ENCODE measurements at places on chromosomes 16 and 17.
A peak's percentile ranks its signal among the peaks of the same experiment; 100 is the strongest.

DNA sequence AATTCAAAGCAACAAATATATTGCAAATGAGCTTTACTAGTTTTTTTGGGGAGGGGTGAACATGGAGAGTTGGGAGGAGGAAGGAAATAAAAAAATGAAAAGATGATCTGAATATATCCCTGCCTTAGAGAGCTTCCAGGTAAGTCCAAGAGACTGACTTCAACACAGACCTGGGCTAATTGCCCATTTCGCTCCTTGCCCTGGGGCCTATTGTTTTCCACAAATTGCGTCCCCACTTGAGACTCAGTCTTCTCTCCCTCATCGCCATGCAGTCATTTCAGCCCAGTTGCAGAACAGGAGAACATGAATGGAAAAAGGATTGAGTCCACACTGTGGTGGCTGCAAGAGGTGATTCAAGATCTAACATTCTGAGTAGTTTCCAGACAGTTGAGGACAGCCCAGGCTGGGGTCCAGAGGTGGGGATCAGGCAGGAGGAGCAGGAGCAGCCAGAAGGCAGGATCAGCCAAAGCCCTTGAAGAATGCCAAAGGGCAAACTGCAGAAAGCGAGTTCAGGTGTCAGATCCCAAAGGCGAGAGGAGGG, 21.6 kb upstream of the TOB1 start:
- no peak for DNase-seq

GRCh38 chr16:72787514-72788268, 260.2 kb downstream of the ZFHX3 start:
- DNase-seq: no peak

- no peak for DNase-seq
Observed at GRCh38 chr17:41505809-41506767, 676 bp upstream of the KRT13 start.

- no peak for DNase-seq
Observed at GRCh38 chr17:64492481-64493109, 4.3 kb downstream of the POLG2 start.

DNA sequence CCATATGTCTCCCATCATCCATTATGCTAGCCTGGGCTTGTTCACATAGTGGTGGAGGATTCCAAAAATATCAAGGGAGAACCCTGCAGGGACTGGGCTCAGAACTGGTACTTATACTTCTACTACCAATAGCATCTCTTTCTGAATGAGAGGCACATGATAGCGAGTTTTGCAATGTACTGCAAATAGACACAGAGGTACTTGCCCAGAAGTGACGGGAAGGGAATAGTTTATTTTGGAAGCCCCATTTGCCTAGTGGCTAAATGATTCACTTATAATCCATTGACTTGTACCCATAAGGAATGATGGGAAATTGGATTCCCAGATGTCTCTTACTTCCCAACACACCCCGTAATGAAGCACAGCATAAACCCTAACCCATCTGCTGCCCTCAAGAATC, 124.8 kb upstream of the ERCC4 start:
- DNase-seq: no peak

- DNase-seq: no peak
Observed at GRCh38 chr17:2363318-2363717, 26.0 kb downstream of the SGSM2 start.

- DNase-seq: no peak
Observed at GRCh38 chr16:48101069-48101674, 54.6 kb downstream of the ABCC12 start.

- DNase-seq: no peak
Observed at GRCh38 chr16:1505073-1505844, 12.1 kb downstream of the TELO2 start.

- no peak for DNase-seq
Observed at GRCh38 chr17:74123866-74124444, 79.5 kb upstream of the RPL38 start.

DNA sequence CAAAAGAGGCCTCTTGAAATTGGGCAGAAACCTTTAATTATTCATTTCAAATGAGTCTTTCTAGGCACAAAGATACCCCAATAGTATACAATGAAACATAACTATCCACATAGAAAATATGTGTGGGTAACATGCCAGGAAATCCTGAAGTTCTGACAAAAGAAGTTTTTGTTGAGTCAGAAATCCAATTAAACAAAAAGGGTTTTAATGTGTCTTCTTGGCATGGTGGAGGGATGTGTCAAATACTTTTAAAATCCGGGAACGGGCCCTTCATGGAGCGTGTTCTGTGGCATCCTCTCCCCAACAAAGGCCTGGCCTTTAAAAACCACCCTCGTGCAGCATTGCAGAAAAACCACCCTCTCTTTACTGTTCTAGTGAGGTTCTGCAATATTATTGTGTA, 14.2 kb downstream of the CDRT4 start:
- no peak for DNase-seq

DNA sequence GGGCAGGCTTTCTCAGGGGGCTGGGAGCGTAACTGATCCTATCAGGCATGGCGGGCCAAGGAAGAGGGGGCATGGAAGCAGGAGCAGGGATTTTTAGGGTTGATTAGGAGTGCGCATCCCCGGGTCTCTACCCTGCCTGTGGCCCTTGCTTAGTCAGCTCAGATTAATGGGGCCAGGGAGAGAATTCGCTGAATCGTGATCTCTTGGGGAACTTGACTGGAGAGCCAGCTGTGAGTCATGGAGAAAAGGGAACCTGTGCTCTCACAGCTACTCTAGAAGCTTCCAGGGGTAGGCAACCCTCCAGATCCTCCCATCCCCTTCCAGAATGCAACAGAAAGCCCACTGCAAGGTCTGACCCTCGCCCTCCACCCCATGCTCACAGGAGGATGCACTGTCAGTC, 3.6 kb downstream of the FOXN1 start:
- no peak for DNase-seq

GRCh38 chr16:88367560-88367959, 15.2 kb upstream of the ZNF469 start:
- no peak for DNase-seq

- no peak for DNase-seq
Observed at GRCh38 chr17:28912938-28913333, 10.1 kb upstream of the DHRS13 start.

- no peak for DNase-seq
Observed at GRCh38 chr17:732902-733720, 715 bp downstream of the TLCD3A start.

GRCh38 chr17:65674246-65675045, 113.0 kb upstream of the AXIN2 start:
- no peak for DNase-seq

DNA sequence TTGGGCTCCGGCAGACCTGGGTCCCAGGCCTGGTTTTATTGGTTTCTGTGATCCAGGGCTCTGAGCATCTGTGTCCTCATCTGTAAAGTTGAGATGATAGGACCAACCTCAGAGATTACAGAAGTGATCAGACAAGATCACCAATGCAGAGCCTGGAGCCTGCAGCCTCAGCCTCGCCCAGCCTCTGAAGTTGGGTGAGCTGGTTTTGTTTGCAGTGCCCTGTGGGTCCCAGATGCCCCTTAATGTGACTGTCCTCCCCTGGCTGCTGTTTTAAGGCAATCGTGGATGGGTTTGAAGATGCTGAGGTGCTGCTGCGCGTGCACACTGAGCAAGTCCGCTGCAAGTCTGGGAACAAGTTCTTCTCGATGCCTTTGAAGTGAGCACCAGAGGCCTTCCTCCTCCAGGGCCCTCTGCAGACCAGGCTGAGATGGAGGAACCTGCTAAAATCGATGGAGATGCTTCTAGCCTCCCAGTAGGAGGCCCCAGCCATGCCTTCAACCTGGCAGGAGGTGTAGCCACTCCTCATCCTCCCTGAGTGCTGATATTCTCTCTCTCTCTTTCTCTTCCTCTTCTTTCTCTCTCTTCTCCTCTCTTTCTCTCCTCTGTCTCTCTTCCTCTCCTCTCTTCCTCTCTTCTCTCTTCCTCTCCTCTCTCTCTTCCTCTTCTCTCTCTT, 5.6 kb upstream of the MMP15 start:
- no peak for DNase-seq

- DNase-seq: no peak
Observed at GRCh38 chr16:1024138-1024537, 42.6 kb downstream of the SOX8 start.

- DNase-seq: no peak
Observed at GRCh38 chr16:78389009-78389498, 289.6 kb downstream of the WWOX start.

- no peak for DNase-seq
Observed at GRCh38 chr17:28741358-28742349, 2.2 kb upstream of the TRAF4 start.

GRCh38 chr17:34156741-34157589, 98.1 kb upstream of the CCL2 start:
- no peak for DNase-seq

DNA sequence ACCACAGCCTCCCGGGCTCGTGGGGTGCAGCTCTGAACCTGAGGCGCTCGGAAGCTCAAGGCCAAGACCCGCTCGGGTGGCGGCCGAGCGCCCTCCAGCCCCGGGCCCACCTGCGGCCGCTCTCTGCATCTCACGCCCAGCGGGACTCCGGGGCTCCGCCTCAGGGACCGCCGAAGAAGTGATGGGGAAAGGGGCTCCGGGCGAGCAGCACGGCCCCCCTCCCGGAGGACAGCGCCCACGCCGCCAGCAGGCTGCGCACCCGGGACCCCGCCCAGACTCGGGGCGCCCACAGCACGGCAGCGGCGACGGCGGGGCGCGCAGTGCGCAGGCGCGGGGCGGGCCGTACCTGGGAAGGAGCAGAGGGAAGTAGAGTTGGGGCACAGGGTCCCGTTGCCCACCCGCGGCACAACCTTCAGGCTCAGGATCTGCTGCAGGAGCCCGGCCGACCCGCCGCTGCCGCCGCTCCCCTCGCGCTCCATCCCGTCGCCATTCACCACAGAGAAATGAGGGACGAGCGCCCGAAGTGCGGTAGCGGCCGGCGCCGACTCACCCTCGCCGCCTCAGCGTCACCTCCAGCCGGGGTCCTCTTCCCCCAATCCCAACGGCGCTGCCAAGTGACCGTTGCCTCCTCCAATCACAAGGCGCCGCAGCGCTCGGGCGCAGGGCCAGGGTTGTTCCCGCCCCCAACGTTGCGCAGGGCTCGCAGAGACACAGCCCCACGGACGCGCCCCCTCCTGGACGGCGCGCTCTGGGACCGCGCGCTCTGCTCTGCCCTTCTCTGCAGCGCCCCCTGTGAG, at the start of gene TMEM170A:
TSS of gene TMEM170A (minus strand) at position 568 of the 797 bp plus-strand sequence. CDS start at position 479, 89 bp downstream.
- peak; percentile 82 for DNase-seq

DNA sequence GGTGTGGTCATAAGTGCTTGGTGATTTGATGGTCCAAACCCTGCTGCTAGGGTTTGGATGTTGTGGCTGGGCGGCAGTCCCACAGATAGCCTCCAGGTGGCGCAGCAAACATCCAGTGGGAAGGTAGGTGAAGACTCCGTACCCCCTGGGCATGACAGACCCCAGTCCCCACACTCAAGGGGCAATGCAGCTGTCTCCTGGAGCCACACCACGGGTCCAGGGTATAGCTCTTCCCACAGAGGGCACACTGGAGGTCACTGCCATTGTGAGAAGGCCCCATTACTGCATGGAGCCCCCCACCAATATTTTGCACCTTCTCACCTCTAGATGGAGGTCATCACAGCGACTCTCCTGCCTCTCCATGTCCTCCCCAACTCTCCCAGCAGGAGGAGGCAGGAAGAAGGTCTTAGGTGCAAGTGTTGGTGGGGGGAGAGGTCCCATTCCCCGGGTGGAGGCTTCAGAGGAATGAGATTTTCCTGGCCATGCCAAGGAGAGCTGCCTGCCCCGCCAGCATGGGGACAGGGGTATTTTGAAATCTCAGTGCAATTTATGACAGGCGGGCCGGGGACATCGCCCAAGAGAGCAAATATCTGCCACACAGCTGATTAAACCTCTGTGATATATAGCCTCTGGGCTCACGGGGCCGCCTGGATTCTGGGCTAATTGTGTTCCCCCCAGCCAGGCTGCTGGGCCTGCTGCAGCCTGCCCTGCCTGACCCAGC, 17.1 kb upstream of the C17orf113 start:
- no peak for DNase-seq

DNA sequence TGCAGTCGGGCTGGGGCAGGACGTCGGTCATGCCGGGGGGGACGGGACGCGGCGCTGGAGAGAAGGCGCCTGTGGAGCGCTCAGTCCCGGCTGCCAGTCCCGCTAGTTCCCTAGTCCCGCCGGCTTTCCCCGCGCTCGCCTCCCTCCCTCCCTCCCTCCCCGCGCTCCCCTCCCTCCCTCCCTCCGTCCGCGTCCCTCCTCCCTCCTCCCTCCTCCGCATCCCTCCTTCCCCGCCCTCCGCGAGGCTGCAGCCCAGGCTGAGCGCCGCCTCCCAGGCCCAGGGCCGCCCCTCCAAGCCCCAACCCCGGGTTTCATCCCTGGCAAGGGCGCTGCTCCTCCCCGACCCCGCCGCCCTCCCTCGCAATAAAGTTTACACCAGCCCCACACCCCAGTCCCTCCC, 34.8 kb downstream of the TIMM22 start:
- no peak for DNase-seq

GRCh38 chr16:67174706-67175231, 4.4 kb downstream of the NOL3 start:
- DNase-seq: no peak

DNA sequence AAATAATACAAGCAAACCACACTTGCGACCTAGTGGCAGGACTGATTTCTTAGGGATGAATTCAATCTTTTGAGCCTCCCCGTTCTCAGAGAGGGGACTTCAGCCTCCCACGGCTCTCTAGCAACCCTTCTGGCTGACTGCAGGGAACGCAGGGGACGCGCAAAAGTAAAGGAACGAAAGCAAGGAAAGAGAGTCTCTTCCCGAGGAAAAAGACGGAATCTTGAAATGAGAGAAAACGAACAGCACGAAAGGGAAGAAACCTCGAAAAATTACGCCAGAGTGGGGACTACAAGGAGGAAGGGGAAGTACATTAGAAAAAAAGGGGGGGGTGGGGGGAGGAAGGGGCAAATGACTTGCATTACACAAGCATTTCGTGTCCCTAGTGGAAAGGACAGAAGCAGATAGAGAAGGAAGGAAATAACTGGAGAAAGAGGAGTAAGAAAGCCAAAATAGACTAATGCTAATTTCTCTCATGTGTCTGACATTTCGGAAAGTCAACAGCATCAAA, 1.2 kb downstream of the GRB2 start:
- DNase-seq: no peak

DNA sequence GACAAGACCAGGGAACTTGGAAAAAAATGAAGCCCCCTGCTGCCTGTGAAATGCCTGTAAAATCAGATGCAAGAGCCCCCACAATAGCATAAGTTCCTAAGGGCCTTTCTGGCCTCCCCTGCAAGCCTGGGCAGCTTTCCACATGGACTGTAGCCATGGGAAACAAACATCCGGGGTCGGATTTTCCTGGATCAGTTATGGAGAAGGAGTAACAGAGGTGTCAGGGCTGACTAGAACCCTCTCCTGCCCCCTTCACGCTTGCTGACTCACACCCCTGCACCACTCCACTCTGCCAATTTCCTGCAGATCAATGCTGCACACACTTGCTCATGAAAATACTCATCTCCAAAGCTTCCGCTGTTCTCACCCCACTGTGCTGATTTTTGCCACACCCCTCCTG, 258.6 kb downstream of the CBLN1 start:
- DNase-seq: no peak

All from NCI-H1048 (cell line).